ENCODE measurements at places on chromosomes 3 and 15. TPM values are rescaled to one million over a fixed set of nuclear protein-coding genes. Genes with fewer than 3 reads are reported as not detected.

The UBAP1L gene
- polyA plus RNA-seq, result 0.42 TPM

DNA sequence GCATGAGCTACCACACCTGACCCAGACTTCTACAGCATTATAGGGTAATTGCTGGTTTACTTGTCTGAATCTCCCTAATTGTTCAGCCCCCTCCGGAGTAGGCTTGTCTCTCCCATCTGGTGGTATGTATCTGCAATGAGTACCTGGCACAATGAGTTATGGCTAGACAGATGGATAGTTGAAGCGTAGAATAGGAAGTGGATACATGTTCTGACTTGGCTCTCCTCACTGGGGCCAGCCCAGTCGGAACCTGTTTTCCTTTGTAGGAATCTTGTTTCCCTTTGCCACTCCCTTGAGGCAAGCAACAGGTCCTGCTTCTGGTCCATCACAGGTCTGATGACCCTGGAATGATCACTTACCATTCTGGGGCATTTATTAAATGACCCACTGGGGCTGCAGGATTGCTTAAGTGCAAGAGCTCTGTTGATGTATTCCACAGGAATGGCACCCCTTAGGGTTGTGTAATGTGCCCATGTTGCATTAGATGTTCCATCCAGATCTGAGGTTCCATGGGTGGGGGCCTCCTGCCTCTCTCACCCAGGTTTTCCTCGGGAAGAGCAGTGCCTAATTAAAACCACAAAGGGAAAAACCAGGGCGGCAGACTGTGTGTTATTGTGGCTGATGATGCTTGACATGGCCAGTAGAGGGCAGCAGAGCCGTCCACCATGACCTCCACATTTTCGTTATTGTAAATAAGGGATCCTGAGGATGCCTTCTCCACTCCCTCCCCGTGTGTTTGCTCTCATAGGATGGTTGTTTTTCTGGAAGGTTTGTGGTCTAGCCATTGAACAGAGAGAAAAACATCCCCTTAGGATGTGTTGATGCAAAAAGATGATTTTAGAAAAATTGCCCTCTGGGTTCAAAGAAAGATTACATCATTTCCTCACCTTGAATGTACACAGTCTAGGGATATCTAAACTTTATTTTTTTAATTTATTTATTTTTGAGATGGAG lies 58.0 kb downstream of the CMTM8 start:
- DNase-seq, result peak; percentile 46

GRCh38 chr3:45969953-45970352 lies 25.7 kb downstream of the FYCO1 start:
- DNase-seq, result no peak

- no peak for DNase-seq
These were observed 18.4 kb downstream of the HDAC11 start for GRCh38 chr3:13498354-13499060.

The GPR171 gene
- 98.5 TPM for polyA plus RNA-seq

- no peak for DNase-seq
These were observed 23.7 kb downstream of the CNTN3 start for GRCh38 chr3:74590620-74591262.

The CDCP1 gene
- 0.93 TPM for polyA plus RNA-seq

The HTR3E gene
- polyA plus RNA-seq, result not detected

DNA sequence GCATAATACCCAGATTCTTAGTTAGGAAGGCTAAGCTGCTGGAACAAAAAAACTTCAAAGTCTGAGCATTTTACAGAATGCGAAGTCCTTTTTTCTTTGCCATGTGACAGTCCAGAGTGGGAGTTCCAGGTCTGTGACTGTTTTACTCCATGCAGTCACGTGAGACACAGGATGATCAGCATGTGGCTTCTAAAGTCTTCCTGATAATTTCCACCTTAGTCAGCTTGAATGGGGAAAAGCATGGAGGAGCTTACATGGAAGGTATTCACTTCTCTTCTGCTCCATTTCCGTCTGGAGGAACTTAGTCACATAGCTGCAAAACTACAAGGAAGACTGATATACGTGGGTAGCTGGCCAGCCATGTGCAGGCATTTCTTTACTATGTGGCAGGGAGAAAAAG lies 1.7 kb downstream of the SNTN start:
- no peak for DNase-seq

GRCh38 chr3:79339846-79340245 lies 428.0 kb downstream of the ROBO1 start:
- DNase-seq, result no peak

- no peak for DNase-seq
These were observed 6.7 kb upstream of the H1-8 start for GRCh38 chr3:129536374-129536667.

DNA sequence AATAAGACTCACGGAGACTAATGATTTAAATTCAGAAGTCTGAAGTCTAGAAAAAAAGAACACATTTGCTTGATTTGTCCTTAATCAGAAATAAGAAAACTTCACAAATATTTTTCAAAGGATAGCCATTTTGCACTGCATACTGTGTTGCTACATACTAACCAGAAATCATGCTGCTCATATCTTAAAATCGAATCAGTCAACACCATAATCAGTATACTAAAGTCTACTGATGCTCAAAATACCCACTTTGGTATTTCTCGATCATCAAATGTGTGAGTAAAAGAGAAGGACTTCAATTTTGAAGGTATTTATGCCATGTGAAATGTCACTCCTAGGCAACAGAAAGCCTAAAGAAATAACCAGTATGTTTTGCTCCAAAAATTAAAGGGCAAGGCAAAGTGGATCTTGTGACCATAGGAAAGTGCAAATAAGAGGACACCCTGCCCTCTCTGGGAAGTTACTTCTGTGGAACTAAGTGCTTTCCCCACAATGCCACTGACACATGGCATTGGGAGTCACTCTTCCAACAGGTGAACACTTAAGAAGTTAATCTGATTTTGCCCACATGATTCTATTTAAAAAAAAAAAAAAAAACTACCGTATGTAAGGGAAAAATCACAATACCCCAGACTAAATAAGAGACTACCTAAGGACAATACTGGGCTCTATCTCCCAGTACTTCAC lies 2.7 kb downstream of the LRIG1 start:
- DNase-seq, result no peak

DNA sequence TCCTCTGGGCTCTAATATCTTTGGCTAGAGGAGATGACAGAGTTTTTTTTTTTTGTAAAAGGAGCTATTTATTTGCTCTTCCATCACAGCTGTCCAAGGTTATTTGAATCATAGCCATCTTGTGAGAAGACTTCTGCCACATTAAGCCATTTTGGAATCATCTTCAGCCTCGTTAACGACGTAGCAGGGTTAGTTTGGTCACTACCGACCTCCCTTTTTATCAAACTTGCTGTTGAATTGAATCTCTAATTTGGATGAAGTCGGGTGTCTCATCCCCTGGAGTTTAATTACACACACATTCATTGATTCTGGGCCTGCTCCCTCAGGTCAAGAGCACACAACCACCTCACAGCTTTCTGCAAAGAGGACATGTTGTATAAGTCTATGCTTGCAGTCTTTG lies 238.7 kb downstream of the CPNE4 start:
- DNase-seq, result no peak

DNA sequence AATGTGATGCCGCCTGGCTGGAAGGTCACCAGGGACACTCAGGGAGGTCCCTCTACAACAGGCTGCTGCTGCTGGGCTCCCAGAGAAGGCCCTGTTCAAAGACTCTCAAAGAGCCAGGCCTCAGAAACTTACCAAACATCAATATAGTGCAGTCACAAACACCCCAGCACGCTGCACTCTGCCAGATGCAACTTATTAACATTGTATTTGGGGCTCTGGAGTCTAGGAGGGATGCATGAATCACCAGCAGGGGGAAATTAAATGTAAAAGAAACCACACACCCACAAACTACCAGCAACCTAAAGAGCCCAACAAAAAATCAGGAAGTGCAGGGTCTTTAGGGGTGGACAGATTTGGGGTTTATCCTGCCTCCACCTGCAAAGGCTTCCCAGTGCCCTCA lies 74.6 kb upstream of the SPATA12 start:
- DNase-seq, result no peak

- peak; percentile 39 for DNase-seq
These were observed 79.4 kb upstream of the ATP11B start for GRCh38 chr3:182713743-182714517.
